ENCODE measurements at places on chromosomes 4 and X. TPM values are rescaled to one million over a fixed set of nuclear protein-coding genes. Genes with fewer than 3 reads are reported as not detected.

The SFRP2 gene
- 20.1 TPM for total RNA-seq

The TRPC3 gene
- total RNA-seq = not detected

The GPR173 gene
- total RNA-seq = 8.1 TPM

The SPANXN5 gene
- total RNA-seq = not detected

The NAT8L gene
- total RNA-seq = 5.2 TPM

The AMMECR1 gene
- 3.0 TPM for total RNA-seq

The MAGEA11 gene
- not detected for total RNA-seq

The BCAP31 gene
- 126 TPM for total RNA-seq

The C4orf50 gene
- 0.21 TPM for total RNA-seq

The VCX2 gene
- total RNA-seq = not detected

The IQCM gene
- total RNA-seq = not detected

The XAGE1B gene
- total RNA-seq = not detected

The ZCCHC4 gene
- total RNA-seq = 20.1 TPM

The S100G gene
- not detected for total RNA-seq

The MAEA gene
- 79.8 TPM for total RNA-seq

The CDS1 gene
- 0.59 TPM for total RNA-seq

The SRPK3 gene
- total RNA-seq = 0.98 TPM

The CT45A7 gene
- total RNA-seq = not detected

The PALLD gene
- total RNA-seq = 188 TPM

The GAGE1 gene
- total RNA-seq = not detected

The PABPC4L gene
- total RNA-seq = 1.2 TPM

The LEF1 gene
- 11.7 TPM for total RNA-seq

The MBTPS2 gene
- total RNA-seq = 16.2 TPM

The ARAP2 gene
- total RNA-seq = 17.6 TPM

The WNK3 gene
- 2.2 TPM for total RNA-seq

The NALF2 gene
- total RNA-seq = 0.30 TPM

The HPGD gene
- total RNA-seq = 2.0 TPM

The MAGEB1 gene
- total RNA-seq = not detected

The USP51 gene
- 1.3 TPM for total RNA-seq

The BEND4 gene
- 0.22 TPM for total RNA-seq

Data from tibial nerve (tissue), 4 donors.